ENCODE measurements at places on chromosomes 5 and 9.

DNA sequence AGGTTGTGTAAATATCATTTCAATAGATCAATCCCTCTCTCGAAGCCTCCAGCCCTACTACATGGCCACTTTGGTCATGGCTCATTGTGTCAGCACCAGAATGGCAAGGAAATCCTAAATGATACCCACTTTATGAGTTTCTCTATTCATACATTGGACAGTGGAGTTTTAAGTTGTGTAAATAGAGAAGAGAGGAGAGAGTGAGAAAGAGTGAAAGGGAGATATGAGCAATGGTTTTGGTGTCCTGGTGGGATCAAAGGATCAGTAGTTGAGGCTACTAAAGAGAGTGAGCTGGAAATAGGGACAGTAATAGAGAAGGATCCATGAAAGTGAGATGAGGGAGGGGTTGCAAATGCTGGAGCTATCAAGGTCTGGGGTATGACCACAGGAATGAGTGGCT lies 31.5 kb upstream of the GZMA start:
- no peak for DNase-seq

DNA sequence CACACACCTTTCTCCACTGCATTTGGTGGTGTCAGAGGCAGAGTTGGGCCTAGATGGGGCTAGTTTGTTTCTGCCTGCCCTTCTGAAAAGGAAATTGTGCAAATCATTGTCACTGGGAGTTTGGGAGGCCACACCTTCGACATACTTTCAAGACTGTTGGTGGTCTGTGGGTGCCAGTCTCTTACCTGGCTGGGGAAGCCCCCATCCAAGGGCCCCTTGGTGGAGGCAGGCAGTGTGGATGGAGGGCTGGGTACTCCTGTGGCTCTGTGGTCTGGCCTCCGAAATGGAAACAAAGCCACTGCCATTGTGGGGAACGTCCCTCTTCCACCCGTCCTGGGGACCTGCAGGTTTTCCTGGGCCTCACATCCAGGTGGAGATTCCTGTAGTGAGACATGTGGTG lies 10.9 kb upstream of the PHYHD1 start:
- no peak for DNase-seq

DNA sequence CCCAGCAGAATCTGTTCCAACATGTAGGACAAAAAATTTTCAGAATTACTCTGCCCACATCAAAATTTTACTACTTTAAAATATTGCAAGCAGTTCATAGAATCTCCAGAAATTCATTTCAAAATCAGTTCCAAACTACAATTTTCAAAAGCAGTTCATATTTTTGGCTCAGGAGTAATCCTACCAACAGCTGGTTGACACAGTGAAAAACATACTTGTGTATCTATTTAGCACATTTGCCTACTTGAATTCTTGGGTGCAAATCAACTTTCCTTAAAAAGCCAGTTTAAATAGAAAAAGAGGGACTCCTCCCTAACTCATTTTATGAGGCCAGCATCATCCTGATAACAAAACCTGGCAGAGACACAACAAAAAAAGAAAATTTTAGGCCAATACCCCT lies 31.5 kb downstream of the SOX30 start:
- DNase-seq, result no peak

- no peak for DNase-seq
Observed at GRCh38 chr5:3127423-3127911, 376.0 kb upstream of the IRX2 start.

GRCh38 chr9:78001946-78002731 lies 29.5 kb downstream of the GNAQ start:
- DNase-seq, result peak; percentile 13

- DNase-seq, result peak; percentile 49
Observed at GRCh38 chr5:31581498-31582099, 49.5 kb downstream of the C5orf22 start.

- no peak for DNase-seq
Observed at GRCh38 chr5:61496446-61496845, 164.4 kb downstream of the ZSWIM6 start.

GRCh38 chr5:150443242-150444075 lies 6.1 kb downstream of the RPS14 start:
- DNase-seq, result no peak

DNA sequence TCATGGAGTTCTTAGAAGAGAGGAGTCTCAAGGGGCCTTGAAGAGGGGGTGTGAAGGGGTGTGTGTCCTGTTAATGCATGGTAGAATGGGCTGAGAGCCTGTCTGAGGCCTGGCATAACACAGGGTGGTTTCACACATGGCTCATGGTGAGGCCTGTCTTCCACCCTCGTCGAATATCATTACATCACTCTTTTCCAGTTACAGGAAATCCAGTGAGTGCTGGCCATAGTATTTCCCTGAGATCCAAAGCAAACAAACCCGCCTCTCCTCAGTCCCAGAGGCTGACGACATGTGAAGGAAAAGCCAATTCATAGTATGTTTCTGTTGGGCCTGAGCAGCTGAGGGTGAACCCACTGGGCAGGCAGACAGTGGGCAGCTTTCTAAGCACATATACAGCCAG lies 159.4 kb upstream of the NR3C1 start:
- no peak for DNase-seq
